ENCODE measurements at places on chromosomes 3 and 15.
A peak's percentile ranks its signal among the peaks of the same experiment; 100 is the strongest.

GRCh38 chr3:56251343-56251945 is 216.8 kb downstream of the ERC2 start:
- peak; percentile 4 for DNase-seq

DNA sequence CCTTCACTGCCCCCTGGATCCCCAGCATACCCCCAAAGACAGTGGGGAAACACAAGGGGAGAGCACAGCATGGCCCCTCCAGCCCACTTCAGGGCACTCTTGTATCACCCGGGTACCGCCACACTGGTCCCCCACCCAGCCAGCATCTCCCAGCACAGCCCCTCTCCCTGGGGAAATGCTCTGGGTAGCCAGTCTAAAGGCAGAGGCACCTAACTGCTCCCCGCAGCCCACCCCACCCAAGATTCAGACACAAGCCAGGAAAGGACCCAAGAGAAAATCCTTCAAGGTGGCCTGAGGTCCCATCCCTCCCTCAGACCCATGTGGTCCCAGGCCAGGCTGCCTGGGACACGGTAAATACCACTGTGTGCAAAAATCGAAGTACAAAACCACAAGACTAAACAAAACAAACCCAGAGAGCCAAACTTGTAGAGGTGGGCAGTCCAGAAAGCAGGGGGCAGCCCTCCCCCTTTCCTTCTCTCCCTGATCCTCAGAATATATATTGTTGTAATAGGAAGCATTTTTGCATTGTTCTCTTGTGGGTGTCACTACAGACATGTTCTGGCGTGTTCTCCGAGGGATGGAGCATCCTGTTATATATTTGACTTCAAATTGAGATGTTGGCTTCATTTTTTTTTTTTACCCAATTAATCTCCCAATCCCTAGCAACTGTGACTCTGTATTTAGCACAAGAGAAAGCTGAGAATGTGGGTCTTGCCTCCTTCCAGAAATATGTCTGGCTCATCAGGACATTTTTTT is 51.7 kb downstream of the GRIP2 start:
- DNase-seq, result no peak

DNA sequence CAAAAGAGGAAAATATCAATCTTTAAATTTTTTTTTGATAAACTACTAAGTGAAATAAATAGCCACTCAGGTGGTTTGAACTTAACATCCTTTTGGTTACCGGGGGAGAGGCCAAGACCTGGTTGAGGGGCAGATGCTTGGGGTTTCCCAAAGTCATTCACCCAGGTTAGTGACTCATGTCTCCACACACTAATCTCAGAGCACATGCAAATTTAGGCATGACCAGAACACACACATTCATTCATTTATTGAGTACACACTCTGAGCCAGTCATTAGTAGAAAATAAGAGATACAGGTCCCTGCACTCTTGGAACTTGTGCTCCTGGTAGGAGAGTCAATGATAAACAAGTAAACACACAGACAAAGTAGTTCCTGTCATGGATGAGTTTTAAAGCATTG is 7.3 kb downstream of the ILDR1 start:
- no peak for DNase-seq

DNA sequence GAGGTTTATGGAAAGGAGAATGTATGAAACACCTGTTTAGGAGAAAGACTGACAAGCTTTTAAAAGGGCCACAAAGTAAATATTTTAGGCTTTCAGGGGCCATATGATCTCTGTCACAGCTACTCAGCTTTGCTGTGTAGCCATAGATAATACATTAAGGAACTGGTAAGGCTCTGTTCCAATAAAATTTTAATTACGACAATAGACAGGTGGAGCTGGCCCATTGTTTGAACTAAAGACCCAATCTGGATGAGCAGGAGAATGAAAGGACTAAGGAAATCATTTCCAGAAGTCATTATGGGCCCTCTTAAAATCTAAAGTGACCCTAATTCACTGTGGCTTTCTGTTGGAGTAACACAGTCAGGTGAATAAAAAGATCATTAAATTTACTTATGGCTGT is 48.5 kb upstream of the SLC12A8 start:
- DNase-seq, result no peak

GRCh38 chr15:83436513-83437158 is 10.5 kb upstream of the SH3GL3 start:
- no peak for DNase-seq

DNA sequence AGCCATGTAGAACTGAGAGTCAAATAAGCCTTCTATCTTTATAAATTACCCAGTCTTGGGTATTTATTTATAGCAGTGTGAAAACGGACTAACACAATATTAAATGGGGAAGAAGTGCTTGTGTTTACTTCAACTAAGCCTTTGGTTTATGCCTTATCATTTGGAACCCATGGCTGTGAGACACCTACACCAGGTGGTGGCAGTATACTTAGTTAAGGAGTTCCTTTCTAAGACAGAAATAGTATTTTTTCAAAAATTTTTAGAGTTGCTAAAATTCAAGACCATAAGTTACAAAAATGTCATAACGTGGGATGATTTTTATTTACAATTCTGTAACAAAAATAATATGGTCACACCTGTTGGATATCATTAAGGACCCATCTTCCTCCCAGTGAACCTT is 354.5 kb upstream of the SOX14 start:
- no peak for DNase-seq

DNA sequence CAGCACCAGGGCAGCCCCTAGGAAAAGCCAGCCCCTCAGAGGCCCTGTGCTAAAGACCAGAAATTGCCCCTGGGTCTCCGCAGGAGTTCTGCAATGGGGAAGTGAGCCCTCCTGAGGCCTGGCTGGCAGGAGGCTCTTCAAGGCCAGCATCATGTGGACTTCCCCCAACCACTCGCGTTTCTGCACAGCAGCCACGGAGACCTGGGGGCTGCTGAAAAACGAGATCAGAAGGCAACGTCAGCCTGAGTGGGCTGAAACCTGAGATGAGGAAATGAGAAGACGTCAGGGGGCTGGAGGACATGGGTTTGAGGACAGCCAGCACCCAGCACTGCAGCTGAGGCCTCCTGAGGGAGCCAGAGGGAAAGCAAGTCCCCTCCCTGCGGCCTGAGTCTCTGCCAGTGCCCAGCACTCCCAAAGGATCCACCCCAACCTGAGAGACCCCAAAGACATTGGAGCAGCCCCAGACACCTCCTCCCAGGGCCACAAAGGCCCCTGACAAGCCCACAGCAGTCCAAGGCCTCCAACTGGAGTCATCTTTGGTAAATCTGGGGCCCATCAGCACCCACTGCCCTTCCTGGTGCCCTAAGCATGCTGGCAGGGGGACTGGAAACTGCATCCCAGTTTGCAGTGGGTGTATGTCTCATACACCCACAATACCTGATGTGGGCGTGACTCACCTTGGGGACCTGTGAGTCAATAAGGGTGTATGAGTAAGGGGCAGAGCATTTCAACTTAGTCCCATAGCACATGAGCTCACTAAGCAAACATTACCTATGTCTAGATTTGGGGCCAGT is 29.2 kb upstream of the CYP11A1 start:
- DNase-seq, result no peak

- peak; percentile 76 for DNase-seq
These were observed 142.0 kb upstream of the PDZRN3 start for GRCh38 chr3:73766599-73767381.

- no peak for DNase-seq
These were observed 15.0 kb upstream of the TRANK1 start for GRCh38 chr3:36959821-36960220.

DNA sequence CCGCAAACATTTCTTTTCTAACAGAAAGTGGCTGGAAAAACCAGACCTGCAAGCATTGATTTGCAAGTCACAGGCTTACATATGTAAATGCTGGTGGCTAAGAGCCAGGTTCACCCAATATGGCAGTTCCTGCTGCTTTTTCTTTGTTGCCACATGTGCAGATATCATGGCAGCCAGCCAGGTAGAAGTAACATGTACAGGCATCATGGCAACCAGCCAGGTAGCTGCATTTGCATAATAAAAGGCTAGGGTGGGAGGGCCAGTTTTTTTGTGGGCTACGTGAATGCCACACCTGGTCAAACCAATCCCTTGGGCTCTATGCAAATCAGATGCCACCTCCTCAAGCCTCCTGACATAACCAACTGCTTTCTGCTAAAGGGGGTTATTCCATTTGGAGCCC is 2.8 kb upstream of the SMCO1 start:
- no peak for DNase-seq

GRCh38 chr3:181899702-181900101 is 188.0 kb downstream of the SOX2 start:
- DNase-seq, result no peak

DNA sequence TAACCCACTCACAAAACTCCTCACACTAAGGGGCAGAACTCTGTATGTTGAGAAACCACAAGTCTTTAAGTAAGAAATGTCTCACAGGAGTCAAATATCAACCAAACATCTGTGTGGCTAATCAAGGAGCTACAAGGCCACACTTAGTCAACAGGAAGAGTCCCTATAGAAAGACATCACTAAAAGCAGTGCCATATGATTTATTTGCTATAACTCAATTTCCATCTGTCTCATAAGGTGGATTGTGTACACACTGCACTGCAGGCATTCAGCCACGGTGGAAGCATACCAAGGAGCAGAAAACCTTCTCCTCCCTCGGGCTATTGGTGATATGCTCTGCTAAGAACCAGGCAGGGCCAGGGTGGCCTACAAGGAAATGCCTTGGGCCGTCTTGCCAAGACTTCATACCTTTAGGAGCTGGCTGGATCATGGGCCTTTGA is 197.6 kb upstream of the CFAP20DC start:
- DNase-seq, result no peak

DNA sequence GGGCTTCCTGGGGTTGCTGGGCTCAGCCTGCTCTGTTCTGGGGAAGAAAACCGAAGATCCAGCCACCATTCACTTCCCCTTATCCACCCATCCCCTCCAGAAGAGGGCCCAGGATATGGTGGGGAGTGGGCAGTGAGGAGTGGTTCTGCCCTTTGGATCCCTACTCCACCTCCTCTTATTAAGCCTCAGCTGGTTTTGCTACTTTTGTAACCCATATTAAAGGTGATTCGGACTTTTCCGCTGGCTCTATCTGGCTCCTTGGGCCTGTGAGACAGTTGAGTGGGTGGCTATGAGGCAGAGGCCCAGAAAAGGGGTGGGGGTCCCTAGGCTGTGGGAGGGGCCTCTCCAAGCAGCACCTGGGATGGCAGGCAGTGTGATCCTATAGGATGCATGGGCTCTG is 33.8 kb downstream of the NBEAL2 start:
- no peak for DNase-seq

- DNase-seq, result no peak
These were observed 1054.2 kb downstream of the NAALADL2 start for GRCh38 chr3:175913286-175913685.

GRCh38 chr3:124838963-124839362 is 48.2 kb downstream of the ITGB5 start:
- no peak for DNase-seq

DNA sequence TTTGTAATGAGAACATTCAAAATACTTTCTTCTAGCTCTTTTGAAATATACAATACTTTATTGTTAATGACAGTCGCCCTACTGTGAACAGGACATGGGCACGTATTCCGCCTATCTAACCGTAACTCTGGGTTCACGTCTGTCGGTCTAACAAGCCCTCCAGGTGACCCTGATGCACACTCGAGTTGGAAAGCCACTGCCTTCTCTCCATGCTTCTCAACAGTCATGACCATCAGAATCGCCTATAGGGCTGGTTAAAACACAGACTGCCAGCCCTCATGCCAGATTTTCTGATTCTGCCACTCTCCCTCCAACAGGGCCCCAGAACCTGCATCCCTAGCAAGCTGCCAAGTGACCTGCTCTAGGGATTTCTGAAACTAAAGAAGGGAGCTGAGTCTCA is 140.2 kb downstream of the FOXP1 start:
- DNase-seq, result no peak

- no peak for DNase-seq
These were observed 1.1 kb upstream of the PLCH1 start for GRCh38 chr3:155745795-155746550.

DNA sequence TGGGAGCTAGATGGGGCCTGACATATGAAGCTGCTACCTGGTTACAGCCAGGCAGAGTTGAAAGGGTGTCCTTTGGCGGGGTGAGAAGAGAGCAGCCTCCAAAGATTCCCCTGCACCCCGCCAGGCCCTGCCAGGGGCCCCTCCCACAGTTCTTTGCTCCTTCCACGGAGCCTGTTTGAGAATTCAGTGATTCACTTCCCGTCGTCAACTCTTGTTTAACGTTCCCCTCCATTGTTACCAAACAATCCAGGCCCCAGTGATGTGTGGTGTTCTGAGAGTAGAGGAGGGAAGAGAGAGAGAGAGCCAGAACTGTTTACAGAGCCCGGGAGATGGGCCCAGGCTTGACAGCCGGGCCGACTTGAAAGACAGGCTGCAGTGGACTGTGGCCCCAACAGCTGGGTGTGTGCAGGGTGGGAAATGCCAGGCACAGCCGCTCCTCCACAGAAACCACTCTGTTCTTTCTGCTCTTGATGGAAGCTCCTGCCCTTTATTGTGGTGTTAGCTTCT is 81.5 kb downstream of the SMAD3 start:
- DNase-seq, result peak; percentile 88

- no peak for DNase-seq
These were observed 923.1 kb downstream of the TBL1XR1 start for GRCh38 chr3:176274161-176274560.

DNA sequence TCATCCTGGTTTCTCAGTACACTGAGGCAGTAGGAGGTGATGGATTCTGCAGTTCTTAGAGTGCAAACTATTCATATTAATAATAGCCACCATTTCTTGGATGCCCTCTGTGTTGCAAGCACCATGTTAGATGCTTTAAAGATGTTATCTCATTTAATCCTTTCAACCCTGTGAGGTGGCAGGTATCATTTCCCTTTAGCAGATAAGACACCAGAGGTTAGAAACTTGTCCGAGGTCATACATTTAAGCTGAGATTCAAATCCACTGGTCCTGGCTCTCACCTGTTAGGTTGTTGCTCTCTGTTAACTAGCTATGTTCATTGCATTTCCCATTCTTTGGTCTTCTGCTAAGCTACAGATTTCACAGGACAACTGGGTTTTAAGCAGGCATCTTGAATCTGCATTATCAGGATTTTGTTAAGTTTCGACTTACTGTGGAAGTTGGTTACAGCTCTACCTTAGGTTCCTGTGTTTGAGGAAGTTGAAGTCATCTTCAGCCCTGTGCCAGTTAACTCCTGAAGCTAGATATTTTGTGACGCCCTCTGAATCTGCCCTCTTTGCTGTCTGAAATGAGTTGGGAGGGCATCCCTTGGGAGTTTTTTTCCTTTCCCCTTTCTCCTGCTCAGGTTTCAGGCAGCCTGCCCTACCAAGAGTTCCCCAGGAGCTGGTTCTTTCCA is 6.4 kb downstream of the PDE8A start:
- DNase-seq, result no peak

DNA sequence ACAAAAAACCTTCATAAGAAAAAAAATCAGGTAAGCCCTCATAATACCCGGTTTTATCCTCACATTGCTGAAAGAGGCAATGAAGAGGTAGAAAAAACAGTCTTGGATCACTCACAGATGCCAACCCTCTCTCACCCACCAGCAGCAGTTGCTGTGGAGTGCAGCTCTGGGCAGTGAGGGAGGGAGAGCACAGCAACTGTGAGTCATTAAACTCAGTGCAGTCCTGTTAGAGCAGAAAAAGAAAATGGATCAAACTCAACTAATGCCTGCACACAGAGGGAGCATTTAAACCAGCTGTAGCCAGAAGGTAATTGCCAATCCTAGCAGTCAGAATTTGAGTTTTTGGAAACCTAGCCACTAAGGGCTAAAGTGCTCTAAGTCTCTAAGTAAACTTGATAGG is 1050.6 kb upstream of the ALCAM start:
- peak; percentile 3 for DNase-seq
